GM12878 (cell line): ENCODE measurements at places on chromosomes 4 and X.

GRCh38 chr4:88283661-88284438 lies 511 bp downstream of the PPM1K start:
- no peak for DNase-seq

DNA sequence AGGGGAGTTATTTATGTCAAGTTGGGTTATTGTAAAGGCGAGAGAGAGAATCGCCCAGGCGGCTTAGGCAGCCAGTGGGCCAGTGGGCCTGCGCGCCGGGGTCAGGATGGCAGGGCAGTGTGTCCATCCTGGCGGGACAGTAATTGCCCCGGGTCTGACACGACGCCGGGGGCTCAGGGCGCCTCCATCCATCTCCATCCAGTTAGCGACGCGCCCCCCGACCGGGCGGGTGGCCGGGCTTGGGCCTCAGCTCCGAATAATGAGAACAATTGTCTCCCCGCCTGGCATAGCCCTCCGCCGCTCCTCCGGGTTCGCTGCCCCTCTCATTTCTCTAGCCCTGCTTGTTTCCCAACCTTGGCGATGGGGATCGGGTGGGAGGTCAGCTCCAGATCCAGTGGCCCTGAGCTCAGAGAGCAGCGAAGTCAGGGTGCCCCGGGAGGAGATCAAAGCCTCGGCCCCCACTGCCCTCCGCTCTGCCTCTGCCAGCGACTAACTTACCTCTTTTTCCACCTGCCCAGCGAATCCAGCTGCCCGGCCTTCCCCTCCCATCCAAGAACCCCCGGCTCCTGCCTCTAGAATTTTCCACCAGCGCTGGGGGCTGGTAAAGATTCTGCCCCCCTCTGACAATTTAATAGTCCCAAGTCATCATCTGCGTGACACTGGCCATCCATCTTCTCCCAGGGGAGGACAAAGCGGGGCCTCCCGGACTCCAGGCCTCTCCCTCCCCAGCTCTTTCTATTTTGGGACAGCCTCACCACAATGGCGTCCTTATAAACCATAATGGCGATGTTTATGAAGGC lies 56.9 kb upstream of the TMEM33 start:
- DNase-seq: no peak

- no peak for DNase-seq
Observed at GRCh38 chr4:121728798-121729226, 32.0 kb upstream of the ANXA5 start.

GRCh38 chr4:139523076-139523475 lies 32.9 kb downstream of the SETD7 start:
- DNase-seq: no peak

- DNase-seq: no peak
Observed at GRCh38 chr4:124937993-124938392, 225.5 kb upstream of the ANKRD50 start.

- DNase-seq: no peak
Observed at GRCh38 chr4:169620880-169621248, 486 bp downstream of the CLCN3 start.

GRCh38 chr4:155745984-155746383 lies 12.8 kb upstream of the GUCY1B1 start:
- DNase-seq: no peak

DNA sequence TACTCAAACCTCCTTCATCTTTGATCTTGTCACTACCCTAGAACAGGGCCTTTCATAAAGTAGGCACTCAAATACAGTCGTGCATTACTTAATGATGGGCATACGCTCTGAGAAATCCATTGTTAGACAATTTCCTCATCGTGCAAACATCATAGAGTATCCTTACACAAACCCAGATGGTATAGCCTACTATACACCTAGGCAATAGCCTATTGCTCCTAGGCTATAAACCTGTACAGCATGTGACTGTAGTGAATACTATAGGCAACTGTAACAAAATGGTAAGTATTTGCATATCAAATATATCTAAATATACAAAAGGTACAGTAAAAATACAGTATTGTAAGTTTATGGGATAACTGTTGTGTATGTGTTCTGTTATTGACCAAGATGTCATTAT lies 31.9 kb downstream of the CLDN2 start:
- no peak for DNase-seq

DNA sequence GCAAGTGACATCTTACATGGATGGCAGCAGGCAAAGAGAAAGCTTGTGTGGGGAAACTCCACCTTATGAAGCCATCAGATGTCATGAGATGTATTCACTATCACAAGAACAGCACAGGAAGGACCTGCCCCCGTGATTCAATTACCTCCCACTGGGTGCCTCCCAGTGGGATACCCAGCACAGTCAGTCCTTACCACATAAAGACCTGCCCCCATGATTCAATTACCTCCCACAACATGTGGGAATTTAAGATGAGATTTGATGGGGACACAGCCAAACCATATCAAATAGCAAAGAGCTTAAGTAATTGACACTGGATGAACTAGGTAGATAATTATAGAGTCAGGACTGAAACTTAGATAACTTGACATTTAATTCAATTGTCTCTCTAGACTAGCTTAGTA lies 85.6 kb downstream of the SLIT2 start:
- no peak for DNase-seq

GRCh38 chr4:148060264-148061140 lies 328.6 kb downstream of the ARHGAP10 start:
- no peak for DNase-seq

DNA sequence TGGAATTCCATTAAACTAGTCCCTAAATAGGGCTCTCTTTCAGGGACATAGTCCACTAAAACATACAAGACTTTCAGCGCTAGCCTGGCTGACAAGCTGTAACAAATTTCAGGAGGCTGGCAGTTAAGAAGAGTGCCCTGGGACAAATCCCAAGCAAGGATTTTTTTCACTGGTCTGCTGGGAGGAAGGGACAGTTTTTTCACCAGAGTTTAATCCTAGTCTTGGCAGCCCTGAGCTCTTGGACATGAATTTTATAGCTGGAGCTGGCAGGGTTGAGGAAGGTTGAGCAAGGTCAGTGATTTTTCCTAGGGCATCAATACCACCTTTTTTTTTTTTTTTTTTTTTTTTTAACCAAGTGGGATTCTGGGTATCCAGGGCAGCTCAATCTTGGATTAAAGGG lies 184.4 kb downstream of the SH2D1A start:
- no peak for DNase-seq

- DNase-seq: no peak
Observed at GRCh38 chr4:113781439-113782040, 20.0 kb upstream of the CAMK2D start.
